ENCODE measurements at places on chromosomes 13 and 19.

GRCh38 chr13:111627596-111627995 lies 307.2 kb downstream of the TEX29 start:
- no peak for DNase-seq

- DNase-seq: no peak
These were observed 22.8 kb upstream of the RNF17 start for GRCh38 chr13:24741016-24741662.

DNA sequence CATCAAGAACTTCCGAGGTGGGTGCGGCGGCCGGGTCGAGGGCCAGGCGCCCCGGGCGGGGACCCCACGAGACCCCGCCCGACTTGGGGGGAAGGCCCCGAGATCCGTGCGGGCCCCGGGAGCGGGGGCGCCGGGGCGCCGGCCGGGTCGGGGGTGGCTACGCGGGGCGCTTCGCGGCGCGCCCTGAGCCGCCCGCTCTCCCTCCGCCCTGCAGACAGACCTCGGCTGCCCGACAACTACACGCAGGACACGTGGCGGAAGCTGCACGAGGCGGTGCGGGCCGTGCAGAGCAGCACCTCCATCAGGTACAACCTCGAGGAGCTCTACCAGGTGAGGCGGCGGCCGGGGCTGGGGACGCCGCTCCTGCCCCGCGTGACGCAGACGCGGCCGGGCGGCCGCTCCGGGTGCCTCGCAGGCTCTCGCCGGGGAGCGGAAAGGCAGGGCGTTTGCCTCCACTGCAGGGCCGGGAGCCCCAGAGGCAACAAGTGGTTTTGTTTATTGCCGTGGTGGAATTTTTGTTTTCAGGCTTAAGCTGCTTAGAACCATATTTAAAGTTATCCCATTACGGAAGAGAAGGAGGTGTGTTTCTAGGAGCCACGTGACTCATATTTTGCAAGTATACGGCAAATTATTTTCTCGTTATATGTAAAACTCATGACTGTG lies 477 bp downstream of the CUL4A start:
- peak; percentile 67 for DNase-seq

GRCh38 chr19:7658219-7658686 lies 10.6 kb upstream of the RETN start:
- DNase-seq: no peak

DNA sequence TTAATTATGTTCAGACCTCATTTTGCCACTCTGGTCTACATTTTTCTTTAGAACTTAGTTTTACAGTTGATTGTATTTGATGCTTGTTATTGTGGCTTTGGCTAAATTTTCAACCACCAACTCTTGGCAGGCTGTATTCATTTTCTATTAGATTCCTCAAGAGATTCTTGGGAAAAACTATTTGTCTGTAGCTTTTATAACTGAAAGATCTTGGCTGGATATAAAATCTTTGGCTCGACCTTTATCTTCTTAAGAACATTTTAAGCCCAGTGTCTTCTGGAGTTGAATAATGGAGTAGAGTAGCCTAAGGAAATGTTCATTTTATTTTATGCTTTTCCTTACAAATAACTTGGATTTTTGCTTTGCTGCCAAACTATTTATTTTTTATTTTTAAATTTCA lies 848.5 kb downstream of the PCDH17 start:
- DNase-seq: no peak

DNA sequence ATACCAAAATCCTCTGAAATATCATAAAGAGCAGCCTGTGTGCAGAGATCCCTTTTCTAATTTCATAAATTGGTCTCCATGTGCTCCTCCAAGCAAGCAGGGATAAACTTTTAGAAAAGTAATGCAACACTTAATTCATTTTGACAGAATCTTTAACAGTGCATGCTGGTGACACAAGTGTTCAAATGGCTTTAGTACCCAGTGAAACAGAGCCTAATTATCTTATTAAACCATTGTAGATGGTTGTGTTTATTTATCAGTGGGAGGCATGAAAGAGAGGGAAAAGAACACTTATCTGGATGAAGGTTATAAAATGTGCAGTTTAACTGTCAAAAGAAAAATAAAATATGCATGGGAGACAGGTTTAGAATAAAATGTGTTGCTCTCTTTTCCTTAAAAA lies 945.0 kb upstream of the PCDH20 start:
- DNase-seq: no peak

DNA sequence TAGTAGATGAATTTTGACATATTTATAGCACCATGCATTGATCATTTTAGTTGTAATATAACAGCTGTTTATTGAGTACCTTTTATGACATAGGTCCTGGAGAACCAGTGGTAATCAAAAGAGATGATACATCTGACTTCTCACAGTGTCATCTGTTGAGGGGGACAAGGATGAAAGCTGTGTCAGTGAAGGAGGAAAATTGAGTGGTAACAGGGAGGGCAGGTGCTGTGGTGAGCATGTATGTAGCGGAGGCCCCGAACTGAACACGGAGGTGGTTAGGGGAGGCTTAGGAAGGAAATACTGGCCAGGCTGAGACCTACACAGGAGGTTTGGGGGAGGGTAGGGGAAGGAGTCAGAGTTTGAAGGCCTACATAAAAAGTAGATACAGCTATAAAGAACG lies 199.7 kb downstream of the GGACT start:
- no peak for DNase-seq

DNA sequence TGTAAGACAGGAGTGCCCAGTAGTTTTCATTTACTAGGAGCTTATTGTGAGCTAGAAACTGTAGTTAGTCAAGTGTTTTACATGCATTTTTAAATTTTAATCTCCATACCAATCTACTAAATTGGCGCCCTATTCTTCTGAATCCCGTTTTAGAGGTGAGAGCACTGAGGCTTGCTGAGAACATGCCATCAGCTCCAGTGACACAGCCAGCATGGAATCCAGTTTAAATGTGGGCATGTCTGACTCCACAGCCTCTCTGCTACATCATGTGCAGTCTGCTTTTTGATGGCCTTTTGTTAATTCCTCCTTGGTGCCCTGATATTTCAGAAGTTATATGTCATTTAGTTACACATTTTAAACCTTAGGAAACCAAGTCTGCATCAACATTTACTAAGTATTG lies 325.4 kb downstream of the DLEU7 start:
- DNase-seq: no peak

GRCh38 chr13:30510091-30510490 lies 44.4 kb upstream of the HMGB1 start:
- no peak for DNase-seq

GRCh38 chr13:22232186-22232585 lies 561.3 kb downstream of the FGF9 start:
- DNase-seq: no peak

GRCh38 chr19:39696387-39696786 lies 7.9 kb upstream of the LGALS14 start:
- no peak for DNase-seq

DNA sequence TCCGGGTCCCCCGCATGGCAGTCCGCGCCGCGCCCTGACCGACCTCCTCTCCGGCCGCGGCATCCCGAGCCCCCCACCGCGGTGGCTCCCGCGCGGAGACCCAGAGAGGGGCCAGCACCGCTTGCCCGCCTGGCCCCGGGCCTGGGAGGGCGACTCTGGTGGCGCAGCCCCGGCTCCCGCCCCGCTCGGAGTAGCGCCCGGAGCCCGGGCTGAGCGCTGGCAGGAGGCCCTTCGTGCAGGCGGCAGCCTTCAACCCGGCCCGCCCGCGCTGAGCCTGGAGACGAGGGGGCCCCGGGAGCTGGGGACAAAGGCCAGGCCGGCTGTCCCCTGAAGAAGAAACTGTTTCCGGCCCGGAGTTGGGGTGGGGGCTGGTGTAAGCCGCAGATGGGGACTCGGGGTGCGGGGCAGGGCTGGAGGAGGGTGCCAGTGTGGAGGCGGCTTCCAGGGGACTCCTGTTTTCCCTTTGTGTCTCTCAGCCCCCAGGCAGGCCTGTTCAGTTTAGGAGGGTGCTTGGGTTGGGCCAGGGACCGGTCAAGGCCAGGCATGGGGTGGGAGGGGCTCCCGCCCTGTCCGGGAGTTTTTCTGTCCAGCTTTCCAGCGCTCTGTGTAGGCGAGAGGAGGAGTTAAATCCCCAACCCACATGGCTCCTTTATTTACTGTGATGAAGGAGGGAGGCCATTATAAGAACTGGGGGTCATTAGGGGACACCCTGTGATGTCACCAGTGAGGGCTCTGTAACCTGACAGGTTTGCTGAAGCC lies 935 bp downstream of the LRP3 start:
- no peak for DNase-seq

DNA sequence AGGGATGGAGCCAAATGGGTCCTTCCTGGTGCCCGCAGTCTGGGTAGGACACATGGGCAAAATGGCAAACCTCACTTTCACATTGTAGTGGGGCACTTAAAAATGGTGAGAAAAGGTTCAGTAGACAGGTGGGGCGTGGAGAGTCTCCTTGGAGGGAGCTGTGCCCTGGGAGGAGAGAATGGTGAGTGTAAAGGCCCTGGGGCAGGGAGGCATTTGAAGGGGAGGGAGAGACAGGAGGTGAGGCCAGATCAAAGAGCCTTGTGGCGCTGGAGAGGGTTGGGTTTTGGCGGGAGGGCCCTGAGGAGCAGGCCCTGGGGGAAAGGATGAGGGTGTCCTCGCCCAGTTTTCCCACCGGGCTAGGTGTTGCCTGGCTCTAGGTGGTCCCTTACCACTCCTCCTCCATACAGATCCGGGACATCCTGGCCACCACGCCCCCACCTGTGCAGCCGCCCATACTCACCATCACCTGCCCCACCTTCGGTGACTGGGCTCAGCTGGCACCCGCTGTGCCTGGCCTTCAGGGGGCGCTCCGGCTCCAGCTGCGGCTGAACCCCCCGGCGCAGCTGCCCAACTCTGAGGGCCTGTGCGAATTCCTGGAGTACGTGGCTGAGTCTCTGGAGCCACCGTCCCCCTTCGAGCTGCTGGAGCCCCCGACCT lies 6.3 kb downstream of the MAP1S start:
- DNase-seq: no peak

DNA sequence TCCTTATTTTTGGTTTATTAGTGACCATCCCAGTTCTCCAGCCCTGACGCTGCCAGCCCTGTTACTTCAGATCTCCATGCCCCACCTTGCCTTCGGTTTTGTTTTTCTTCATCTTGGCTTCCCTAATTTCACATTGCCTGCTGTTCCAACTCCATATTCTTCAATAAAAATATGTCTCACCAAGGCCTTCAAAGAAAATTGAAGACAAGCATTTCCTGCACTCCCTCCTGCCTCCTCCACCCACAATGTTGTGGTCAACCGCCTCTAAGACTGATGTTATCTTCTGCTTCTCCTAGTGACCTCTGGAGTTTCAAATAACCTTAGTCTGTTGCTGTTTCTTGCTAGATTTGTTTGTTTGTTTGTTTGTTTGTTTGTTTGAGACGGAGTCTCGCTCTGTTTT lies 14.6 kb downstream of the PLD3 start:
- DNase-seq: no peak

DNA sequence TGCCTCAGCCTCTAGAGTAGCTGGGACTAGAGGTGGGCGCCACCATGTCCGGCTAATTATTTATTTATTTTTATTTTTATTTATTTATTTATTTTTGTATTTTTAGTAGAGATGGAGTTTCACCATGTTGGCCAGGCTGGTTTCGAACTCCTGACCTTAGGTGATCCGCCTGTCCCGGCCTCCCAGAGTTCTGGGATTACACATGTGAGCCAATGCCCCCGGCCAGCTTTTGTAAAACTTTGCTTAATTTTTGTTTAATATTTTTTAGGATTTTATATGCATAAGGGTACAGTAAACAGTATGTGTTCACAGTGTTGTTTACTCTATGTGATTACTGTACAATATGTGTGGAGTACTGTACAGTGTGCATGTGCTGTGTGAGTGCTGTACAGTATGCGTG lies 98.7 kb downstream of the ZMYM2 start:
- no peak for DNase-seq

- no peak for DNase-seq
These were observed 115.8 kb downstream of the DIAPH3 start for GRCh38 chr13:60047918-60048317.

DNA sequence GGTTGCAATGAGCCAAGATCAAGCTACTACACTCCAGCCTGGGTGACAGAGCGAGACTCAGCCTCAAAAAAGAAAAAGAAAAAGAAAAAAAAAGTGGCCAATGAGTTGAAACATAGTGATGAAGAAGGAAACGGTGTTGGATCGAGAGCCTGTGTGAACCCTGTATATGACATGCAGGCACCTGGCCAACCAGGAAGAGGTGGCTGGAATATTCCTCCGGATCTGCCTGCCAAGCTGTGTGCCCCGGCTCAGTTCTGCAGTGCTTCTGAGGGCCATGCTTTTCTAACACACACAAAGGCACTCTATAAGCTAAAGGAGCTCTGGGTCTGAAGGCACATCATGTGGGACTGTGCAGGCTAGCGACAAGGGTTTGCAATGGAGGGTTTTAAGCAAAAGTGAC lies 3.7 kb upstream of the ZNF444 start:
- DNase-seq: no peak

- DNase-seq: no peak
These were observed 250.3 kb upstream of the ATXN8OS start for GRCh38 chr13:69857183-69857821.

DNA sequence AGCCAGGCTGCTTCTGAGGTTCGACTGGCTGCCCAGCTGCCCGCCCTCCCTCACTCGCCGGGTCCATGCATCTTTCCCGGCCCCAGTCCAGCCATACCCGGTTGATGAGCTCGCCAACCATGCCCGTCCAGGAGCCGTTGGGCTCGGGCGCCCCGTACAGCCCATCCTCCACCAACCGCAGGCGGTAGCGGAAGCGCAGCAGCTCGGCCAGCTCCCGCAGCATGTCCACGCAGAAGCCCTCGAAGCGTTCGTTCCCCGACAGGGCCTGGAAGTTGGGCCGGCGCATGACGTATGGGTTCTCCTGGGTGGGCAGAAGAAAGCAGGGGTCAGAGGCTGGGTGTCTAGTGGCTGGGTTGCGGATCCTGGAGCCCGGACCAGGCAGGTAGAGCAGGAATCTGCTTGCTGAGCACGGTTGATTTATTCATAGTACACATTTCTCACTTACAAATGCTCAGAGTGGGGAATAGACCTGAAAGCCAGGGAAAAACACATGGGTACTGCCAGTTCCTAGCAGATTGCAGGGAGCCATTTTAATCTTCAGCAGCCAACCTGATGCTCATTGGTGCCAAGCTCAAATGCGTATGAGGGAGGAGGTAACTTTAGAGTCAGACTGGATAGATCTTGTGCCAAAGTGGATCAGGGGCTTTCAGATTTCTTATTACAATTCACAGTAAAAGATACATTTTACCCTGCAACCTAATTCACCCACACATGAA lies 27.4 kb downstream of the GRIK5 start:
- no peak for DNase-seq

DNA sequence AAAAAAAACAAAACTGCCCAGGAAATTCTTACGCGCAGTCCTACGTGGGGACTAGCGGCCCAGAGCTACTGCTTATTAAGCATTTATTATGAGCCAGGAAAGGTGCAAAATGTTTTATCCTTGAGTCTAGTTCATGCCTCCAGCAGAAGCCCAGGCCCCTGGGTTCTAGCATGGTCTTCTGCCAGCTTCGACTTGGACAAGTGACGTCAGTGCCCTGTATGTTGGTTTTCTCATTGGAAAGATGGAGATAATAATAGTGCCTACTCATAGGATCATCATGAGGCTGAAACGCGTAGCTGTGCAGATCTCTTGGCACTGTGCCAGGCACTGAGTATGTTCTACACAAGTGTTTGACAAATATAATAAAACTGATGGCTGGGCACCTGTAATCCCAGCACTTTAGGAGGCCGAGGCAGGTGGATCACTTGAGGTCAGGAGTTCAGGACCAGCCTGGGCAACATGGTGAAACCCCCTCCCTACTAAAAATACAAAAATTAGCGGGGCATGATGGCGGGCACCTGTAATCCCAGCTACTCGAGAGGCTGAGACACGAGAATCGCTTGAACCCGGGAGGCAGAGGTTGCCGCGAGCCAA lies 12.4 kb upstream of the SULT2B1 start:
- DNase-seq: no peak

All from activated T-helper 1 cell treated with Interleukin-2 at 50 U/mL for 16 hours (primary cell).